ENCODE measurements at places on chromosomes 3 and 15.

GRCh38 chr3:45795882-45796765, at the start of gene SLC6A20:
TSS of gene SLC6A20 (minus strand) at chr3:45796536. CDS start at chr3:45796419, 117 bp downstream.
- peak within 1 kb of the TSS; percentile 25 for H3K4me3 ChIP-seq
- H3K27ac ChIP-seq: no peak within 1 kb of the TSS

DNA sequence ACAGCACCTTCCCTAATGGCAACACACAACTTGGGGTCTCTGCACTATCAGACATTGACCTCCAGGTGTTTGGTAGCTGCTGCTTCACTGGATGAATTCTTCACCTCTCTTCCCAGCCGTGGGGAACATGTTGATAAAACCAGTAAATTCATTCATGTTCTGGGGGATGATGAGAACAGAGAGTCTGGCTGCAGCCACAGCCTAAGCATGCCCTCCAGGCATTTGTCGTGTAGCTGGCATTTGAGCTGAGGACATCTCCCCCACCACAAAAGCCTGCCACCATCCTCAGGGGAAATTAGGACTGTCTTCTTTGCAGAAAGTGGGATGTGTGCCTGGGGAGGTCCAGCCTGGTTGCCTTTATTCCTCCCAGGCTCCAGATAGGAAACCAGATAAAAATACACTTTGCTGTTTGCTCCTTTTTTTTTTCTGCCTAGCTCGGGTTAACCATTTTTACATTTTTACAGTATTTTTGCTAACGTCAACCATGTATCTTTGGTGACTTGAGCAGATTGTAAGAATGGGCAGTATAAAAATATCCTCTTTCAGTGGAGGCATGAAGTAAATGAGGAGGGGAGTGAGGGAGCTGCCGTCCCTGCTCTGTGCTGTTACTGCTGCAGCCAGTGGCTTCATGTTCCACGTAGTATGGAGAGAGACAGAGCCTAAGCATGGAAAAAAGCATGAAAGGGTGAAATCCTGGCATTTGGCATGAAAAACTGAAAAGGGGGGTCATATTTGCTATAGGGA, 444.0 kb downstream of the EPHB1 start:
- no peaks in the 10 kb centered on the region for H3K36me3 ChIP-seq
- no peak for DNase-seq
- no peaks in the 10 kb centered on the region for H3K4me1 ChIP-seq
- no peaks in the 10 kb centered on the region for H3K27me3 ChIP-seq
- H3K27ac ChIP-seq: no peak overlapping the region

DNA sequence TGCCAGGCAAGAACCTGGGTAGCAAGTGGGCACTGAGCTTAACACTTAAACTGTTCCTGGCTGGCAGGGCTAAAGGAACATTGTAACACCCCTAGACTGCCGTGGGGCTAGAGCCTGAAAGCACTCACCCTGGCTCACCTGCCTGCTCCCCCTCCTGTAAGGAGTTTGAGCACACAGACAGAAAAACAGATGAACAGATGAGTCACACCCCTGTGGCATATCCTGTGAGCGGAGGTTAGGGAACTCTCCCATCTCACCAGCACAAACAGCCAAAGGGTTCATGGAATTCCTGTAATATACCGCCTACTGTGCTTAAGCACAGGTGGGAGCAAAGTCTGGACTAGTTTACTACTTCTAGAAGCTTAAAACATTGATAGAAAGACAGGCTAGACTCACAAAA, 300.1 kb downstream of the ROBO1 start:
- H3K27me3 ChIP-seq: no peaks in the 10 kb centered on the region
- H3K36me3 ChIP-seq: no peaks in the 10 kb centered on the region
- H3K4me1 ChIP-seq: peaks cover 8% of the 10 kb centered on the region

DNA sequence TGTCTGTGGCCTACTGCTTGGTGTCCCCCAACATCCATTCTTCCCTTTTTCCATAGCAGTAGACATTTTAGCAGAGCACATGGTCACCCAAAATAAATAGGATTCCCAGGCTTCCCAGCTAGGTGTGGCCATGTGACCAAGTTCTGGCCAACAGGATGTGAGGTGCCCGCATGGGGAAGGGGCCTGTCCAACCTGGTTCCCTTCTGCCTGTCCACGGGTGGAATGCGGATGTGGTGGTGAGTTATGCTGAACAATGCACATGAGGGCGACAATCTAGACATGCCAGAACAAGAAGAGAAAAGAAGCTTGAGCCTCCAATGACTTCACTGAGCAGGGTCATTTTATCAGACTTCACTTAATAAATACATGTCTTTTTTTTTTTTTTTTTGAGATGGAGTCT, 77.6 kb upstream of the DLG1 start:
- no peak overlapping the region for H3K4me3 ChIP-seq
- no peaks in the 10 kb centered on the region for H3K36me3 ChIP-seq
- H3K27me3 ChIP-seq: no peaks in the 10 kb centered on the region

DNA sequence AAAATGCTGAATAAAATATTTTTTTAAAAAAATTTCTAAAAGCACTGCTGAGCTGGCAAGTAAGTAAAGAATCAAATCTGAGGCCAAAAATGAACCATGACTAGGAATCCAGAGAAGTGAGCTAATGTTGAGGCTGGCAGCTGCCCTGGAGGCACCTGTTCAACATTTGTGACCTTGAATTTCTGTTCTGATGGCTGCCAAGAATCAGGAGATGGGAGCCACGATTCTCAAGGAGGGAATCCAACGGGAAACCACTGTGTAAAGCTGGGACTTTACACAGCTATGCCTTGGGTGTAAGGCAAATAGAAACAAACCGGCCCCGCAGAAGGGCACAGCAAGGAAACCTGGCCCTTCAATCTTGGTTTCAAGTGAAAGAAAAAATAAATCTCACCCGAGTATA, 22.7 kb downstream of the HEG1 start:
- no peak overlapping the region for H3K4me3 ChIP-seq
- no peaks in the 10 kb centered on the region for H3K4me1 ChIP-seq
- no peak overlapping the region for H3K27ac ChIP-seq

GRCh38 chr3:194300382-194300758, 50.8 kb downstream of the CPN2 start:
- peaks cover 7% of the 10 kb centered on the region for H3K4me1 ChIP-seq
- DNase-seq: peak; percentile 58
- no peaks in the 10 kb centered on the region for H3K36me3 ChIP-seq
- H3K27ac ChIP-seq: no peak overlapping the region

- no peak overlapping the region for H3K4me3 ChIP-seq
- no peak overlapping the region for H3K27ac ChIP-seq
- H3K36me3 ChIP-seq: no peaks in the 10 kb centered on the region
- no peak for DNase-seq
- H3K4me1 ChIP-seq: peaks cover 39% of the 10 kb centered on the region
These were observed 164.0 kb upstream of the TBL1XR1 start for GRCh38 chr3:177361081-177361938.

DNA sequence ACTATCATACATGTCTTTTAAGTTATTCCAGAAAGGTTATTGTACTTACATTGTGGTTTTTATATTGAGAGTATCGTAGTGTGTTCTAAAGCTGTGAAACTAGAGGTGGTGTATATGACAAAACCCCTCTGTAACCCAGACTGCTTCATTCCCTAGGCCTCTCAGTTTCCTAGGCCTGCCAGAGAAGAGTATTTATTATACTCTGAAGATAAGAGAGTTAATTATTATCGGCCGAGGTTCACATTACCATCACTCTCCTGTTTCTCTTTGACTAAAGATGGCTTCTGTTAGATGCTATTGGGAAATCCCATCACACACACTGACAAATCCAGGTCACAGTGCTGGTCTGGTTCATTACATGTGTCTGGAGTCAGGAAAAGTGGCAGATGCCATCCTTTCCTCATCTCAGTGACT, 20.5 kb downstream of the EXOSC7 start:
- no peaks in the 10 kb centered on the region for H3K27me3 ChIP-seq
- peaks cover 70% of the 10 kb centered on the region for H3K36me3 ChIP-seq
- no peak overlapping the region for H3K27ac ChIP-seq
- peaks cover 37% of the 10 kb centered on the region for H3K4me1 ChIP-seq
- no peak for DNase-seq
- no peak overlapping the region for H3K4me3 ChIP-seq

GRCh38 chr15:63246691-63247469, 30.5 kb upstream of the APH1B start:
- DNase-seq: no peak
- peaks cover 42% of the 10 kb centered on the region for H3K4me1 ChIP-seq
- H3K36me3 ChIP-seq: peaks cover 10% of the 10 kb centered on the region
- no peak overlapping the region for H3K4me3 ChIP-seq

DNA sequence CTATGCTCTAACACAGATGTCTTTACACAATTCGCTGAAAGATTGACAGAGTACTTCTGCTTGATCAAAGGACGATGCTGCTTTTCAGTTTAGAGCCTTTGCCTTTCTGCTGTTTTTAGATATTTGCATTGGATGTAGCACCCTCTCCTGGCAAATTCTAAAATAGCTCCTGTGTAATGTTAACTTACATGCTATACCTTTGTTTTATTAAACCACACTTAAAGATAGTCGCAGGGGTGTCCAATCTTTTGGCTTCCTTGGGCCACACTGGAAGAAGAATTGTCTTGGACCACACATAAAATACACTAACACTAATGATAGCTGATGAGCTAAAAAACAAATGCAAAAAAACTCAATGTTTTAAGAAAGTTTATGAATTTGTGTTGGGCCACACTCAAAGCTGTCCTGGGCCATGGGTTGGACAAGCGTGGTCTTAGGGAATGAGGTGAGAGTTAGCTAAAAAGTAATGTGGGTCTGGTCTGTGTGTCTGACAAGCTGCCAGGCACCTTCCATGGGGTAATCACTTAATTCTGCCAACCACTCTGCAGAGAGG, 62.9 kb downstream of the ATG7 start:
- H3K27ac ChIP-seq: peak overlapping the region; percentile 19
- no peaks in the 10 kb centered on the region for H3K27me3 ChIP-seq
- no peak for DNase-seq
- peaks cover 6% of the 10 kb centered on the region for H3K4me1 ChIP-seq

DNA sequence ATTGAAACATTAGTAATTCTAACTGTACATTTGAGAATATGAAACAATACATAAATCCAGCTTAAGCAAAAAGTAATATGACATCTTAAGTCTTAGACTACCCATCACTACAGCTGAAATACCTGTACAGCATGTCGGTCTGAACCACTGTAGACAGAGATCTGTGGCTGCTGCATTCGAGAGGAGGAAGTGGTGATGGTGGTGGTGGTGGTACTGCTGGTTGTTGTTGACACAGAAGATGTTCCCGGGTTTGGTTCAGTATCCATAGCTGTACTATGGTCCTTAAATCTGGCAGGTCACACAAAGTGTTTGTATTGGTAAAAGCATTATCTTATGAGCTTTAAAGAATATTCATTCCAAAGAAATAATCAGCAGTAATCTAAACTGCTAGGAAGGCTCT, 2.9 kb downstream of the PHC3 start:
- no peak overlapping the region for H3K4me3 ChIP-seq
- no peaks in the 10 kb centered on the region for H3K27me3 ChIP-seq
- DNase-seq: no peak
- peaks cover 3% of the 10 kb centered on the region for H3K4me1 ChIP-seq

- no peaks in the 10 kb centered on the region for H3K4me1 ChIP-seq
- H3K27ac ChIP-seq: no peak overlapping the region
- DNase-seq: no peak
- H3K4me3 ChIP-seq: peak overlapping the region; percentile 34
- no peaks in the 10 kb centered on the region for H3K36me3 ChIP-seq
These were observed 1.2 kb upstream of the ADCY5 start for GRCh38 chr3:123449997-123450604.

GRCh38 chr3:57130571-57131209, 34.5 kb downstream of the IL17RD start:
- no peak for DNase-seq
- H3K36me3 ChIP-seq: no peaks in the 10 kb centered on the region
- no peak overlapping the region for H3K4me3 ChIP-seq
- H3K4me1 ChIP-seq: no peaks in the 10 kb centered on the region
- no peaks in the 10 kb centered on the region for H3K27me3 ChIP-seq
- no peak overlapping the region for H3K27ac ChIP-seq

DNA sequence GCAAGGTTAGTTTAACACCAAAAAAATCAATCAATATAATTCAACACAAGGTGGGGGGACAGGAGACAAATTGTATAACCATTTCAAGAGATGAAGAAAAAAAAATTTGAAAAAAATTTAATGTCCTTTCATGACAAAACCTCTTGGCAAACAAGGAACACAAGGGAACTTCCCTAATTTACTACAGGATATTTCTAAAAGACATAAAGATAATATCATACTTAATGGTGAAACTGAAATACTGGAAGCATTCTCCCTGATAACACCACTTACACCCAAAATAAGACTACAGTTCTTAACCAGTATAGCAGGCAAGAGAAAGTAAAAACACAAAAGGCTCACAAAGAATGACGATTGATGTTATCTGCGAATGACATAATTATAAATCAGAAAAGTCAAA, 44.7 kb downstream of the IFT57 start:
- H3K4me3 ChIP-seq: no peak overlapping the region
- DNase-seq: no peak
- no peaks in the 10 kb centered on the region for H3K36me3 ChIP-seq
- no peaks in the 10 kb centered on the region for H3K27me3 ChIP-seq
- peaks cover 5% of the 10 kb centered on the region for H3K4me1 ChIP-seq

- peaks cover 38% of the 10 kb centered on the region for H3K4me1 ChIP-seq
- H3K36me3 ChIP-seq: peaks cover 80% of the 10 kb centered on the region
- H3K4me3 ChIP-seq: no peak overlapping the region
- peak overlapping the region; percentile 98 for H3K27ac ChIP-seq
- DNase-seq: no peak
These were observed 4.2 kb upstream of the FAM131A start for GRCh38 chr3:184333190-184333589.

- H3K4me3 ChIP-seq: no peak overlapping the region
- no peaks in the 10 kb centered on the region for H3K36me3 ChIP-seq
- peaks cover 7% of the 10 kb centered on the region for H3K4me1 ChIP-seq
- H3K27me3 ChIP-seq: no peaks in the 10 kb centered on the region
These were observed 282.7 kb upstream of the TPRG1 start for GRCh38 chr3:188889054-188889491.

GRCh38 chr15:40856746-40857145, 12.9 kb downstream of the SPINT1 start:
- H3K36me3 ChIP-seq: peaks cover 60% of the 10 kb centered on the region
- peak overlapping the region; percentile 29 for H3K27ac ChIP-seq
- peaks cover under 1% of the 10 kb centered on the region for H3K4me1 ChIP-seq
- no peak for DNase-seq

DNA sequence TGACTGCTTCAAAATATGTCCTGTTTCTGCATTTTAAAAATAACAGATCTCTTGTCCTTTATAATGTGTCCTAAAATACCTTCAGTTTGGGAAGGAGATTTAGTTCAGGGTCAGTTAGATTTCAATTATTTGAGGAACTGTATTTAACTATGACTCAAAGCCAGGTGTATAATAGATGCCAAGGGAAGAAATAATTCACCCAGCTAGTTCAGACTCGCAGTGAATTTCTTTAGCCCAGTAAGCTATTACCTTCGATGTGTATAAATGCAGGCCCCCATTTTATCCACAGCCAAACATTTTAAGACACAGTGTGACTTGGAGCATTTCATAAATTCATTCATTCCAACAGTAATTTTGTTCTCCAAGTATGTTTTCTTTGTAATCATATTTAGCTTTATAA, 458.0 kb downstream of the ZNF385D start:
- no peaks in the 10 kb centered on the region for H3K27me3 ChIP-seq
- H3K4me1 ChIP-seq: peaks cover 26% of the 10 kb centered on the region
- no peaks in the 10 kb centered on the region for H3K36me3 ChIP-seq
- DNase-seq: no peak
